ENCODE measurements at places on chromosomes 7 and 10.

DNA sequence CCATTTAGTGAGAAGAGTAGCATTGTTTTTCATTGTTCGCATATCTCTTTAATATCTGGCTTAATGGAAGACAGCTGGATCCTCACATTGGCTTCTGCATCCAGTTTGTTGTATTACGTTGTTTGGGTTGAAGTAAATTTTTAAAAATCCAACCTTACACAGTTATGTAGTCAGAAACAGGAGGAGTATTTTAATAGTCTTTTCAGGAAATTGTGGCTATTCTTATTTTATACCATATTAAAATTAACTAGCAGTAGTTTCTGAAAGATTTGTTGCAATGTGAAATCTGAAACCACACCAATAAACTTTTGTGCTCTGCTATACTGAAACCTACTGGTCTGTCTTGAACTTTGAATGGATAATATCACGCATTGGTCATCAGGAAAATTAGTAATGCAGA is 27.9 kb downstream of the MYPN start:
- DNase-seq, result no peak

- DNase-seq, result no peak
Observed at GRCh38 chr10:86109421-86109820, 257.2 kb downstream of the GRID1 start.

DNA sequence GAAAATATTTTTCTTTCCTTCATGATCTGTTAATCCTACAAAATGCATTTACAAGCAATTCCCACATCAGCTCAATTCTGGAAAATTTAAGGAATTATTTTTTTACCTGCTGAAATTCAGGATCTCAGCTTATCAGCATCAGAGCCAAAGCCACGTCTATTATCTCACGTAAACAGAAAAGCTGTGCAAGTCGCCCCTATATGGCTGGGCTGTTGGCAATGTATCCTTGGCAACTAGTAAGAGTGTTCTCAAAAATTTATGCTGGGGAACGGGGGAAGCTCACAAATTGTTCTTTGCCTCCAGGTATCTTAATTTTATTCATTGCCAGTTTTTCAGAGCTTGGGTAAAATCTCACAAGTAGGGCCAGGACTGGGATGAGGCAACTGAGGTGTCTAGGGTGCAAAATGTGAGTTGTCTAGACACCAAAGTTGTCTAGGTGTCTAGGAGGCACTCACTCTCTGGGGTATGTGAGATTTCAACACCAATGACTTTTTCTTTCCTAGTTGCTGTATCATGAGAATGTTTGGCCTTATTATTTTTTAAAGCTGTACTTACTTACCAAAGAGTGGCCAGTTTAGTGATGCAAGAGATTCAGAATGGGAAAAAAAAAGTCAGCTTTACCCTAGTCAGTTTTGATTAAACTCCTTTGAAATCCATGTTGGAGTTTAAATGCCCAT is 5.1 kb downstream of the GSTO2 start:
- DNase-seq, result no peak

- no peak for DNase-seq
Observed at GRCh38 chr10:32204606-32205005, 142.4 kb downstream of the EPC1 start.

DNA sequence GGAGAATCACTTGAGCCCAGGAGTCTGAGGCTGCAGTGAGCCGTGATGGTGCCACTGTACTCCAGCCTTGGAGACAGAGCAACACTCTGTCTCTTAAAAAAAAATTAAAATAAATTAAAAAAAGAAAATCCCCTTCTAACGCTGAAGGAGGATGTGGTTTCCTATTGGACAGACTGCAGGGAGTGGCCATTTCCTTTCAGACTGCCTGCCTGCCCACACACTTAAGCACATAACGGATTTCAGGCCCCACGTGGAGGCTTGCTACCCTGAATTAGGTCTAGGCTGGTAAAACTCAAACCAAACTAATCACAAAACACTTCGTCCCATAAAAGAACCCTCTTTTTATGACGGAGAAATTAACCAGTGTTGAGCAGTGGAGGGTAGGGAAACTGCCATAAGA is 34.0 kb downstream of the GATA3 start:
- no peak for DNase-seq

- DNase-seq, result no peak
Observed at GRCh38 chr7:64839910-64840309, 45.7 kb downstream of the ZNF138 start.

GRCh38 chr7:137546671-137547070 is 203.1 kb upstream of the PTN start:
- no peak for DNase-seq

GRCh38 chr10:67476201-67476600 is 219.8 kb downstream of the CTNNA3 start:
- DNase-seq, result no peak

DNA sequence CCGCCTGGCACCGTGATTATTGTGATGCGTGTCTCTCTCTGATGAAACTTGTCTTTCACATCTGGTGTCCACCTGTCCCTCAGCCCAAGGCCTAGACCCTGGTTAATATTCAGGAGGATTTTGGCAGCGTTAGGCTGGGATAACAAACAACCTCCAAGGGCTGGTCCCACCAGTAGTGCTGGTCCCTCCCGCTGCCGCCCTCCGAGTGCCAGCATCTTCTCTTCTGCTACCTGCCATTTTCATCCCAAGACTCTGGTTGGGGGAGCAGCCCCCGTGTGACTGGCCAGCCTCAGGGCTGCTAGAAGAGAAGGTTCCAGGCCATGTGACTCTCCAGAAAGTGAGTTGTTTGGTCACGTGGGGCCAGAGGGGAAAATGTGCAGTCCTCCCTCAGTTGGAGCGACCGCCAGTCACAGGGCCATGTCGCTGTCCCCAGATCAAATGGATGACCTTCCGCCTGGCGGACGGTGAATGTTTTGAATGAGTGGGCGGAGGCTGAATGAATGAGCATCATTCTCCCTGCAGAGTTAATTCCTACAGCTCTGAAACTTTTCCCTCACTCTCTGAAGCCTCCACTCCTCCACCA is 479.9 kb upstream of the FOXK1 start:
- no peak for DNase-seq

DNA sequence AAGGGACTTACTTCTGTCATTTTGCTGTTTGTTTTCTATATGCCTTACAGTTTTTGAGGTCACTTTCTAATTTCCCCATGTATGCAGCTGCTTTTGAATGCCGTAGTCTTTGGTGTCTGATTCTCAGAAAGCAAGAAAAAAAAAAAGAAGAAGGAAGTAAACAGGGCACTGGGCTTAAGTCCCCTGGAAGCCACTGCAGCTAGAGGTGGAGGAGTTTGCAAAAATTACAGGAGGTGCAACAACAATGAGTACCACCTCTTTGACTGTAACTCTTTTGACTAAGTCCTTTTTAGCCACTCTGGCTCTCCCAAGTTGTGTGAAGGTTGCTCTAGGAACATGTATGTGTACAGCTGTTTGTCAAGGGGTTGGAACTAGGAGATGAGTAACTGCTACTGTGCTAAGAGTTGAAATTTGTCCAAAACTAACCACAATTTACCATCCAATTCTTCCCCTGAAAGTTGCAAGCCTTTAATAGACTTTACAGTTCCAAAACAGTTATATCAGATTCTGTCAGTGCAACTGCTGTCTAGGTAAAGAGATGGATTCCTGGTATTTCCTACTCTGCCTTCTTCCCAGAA is 588.0 kb upstream of the LRRN3 start:
- no peak for DNase-seq

DNA sequence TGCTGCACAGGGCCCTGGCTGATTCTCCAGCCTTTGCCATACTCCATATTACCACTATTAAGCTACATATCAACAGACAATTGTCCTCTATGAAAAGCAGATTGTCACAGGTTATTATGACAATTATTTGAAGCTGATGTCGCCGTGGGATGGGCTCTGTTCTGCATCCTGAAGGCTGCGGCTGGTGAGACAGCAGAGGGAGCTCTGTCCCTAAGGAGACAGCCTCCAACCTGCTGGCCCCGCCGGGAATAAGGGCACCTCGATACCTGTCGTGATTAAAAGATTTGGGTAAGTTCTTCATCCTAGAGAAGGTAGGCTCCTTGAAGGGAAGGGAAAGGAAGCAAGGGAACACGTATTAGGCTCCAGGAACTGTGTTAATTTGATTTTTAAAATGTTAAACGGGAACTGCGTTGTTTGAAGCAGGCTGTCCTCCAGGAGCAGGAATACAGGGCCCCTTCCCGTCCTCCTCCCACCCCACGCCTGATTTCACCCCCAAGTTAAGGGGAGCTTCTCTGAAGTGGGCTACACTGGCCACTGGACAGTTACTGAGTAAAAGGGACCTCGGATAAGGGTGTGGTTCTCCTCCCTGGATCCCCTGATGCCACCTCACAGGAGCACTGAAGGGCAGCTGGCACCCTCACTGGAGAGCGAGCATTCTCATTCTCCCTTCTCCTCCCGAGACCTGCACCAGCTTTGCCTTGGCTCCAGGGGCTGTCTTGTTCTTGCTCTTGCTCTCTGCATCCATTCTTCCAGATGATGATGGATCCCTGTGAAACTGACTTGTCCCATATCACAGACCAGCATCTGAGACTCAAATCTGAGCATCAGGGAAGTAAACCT is 11.8 kb upstream of the TIAL1 start:
- no peak for DNase-seq

DNA sequence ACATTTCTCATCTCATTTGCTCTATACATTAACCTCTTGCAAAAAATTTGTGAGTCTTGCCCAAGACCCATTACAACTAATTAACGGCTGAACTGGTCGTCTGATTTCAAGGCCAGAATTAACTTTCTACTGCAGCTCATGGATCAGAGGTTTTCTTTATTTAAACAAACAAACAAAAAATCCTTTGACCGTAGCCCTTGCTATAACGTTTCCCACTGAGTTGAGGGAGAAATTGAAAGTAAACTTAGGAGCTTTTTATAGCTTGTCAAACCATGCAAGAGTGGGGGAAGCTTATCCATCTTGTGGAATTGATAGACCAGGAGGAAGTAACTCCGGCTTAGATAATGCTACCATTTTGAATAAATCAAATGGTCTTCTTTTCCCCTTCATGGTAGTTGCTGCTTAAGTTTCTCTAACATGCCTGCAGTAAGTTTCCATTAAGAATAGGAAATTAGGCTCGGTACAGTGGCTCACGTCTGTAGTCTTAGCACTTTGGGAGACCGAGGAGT is 3.3 kb downstream of the SRGN start:
- no peak for DNase-seq

GRCh38 chr7:95999481-95999880 is 227.1 kb downstream of the DYNC1I1 start:
- no peak for DNase-seq

DNA sequence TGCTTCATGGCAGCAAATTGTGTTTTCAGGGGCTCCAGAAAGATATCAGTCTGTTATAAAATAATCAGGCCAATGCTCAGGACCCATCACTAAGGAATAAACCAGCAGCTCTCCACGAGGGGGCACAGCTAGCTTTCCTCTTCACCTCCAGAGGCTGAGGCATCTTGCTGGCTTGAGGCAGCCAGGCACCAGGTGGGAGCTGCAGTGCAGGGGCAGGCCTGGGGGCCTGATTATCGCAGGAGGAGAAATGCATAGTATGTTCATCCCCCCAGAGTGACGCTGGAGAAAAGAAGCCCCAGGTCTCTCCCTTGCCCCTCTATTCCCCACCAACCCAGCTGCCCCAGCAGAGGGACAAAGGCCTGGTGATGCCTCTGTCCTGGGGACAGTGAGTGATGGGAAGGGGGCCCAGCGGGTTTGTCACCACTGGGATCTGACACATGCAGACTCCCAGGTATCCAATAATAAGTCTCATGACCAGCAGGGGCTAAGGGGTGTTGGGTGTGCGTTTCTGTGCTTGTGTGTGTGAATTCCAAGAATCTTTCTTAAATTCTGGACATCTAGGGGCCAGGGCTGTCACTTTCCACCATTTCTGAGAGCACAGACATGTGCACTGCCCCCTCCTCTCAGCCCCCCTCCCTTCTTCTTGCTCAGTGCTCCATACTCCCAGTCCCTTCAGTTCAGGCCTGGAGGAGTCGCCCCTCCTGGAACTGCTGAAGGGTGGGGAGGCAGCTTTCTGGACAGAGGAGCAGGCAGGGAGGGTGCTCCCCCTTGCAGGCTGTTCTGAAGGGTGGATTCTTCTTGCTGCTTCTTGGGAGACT is 128.1 kb upstream of the FAM20C start:
- DNase-seq, result no peak

- DNase-seq, result no peak
Observed at GRCh38 chr10:54614072-54614471, 187.0 kb downstream of the PCDH15 start.

DNA sequence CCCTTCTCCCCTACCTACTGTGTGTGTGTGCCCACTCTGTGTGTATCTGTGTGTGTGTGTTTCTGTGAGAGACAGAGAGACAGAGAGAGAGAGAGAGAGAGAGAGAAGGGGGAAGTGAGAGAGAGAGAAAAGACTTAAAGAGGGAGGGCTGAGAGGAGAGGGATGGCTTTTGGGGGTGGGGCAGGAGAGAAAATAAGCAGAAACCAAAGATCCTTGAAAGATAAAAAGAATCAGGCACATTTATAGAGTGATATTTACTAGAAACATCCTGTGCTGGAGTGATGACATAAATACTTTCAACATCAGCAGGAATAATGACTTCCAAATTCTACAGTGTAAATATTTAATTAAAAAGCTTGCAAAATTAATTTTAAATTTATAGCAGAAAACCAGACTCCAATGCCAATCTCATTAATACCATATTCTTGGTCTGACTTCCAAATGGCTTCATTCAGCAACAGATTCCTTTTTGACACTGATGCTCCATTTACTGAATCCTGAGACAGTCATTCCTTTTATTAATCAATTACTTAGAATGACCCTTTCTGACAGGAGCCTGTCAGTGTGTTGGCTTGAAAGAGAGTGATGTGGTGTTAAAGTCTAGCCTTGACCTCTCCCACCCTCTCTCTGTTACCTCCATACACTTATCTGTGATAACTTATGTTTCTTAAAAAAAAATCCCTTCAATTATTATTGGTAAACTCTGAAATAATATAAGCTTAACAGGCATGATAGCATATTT is 41.7 kb upstream of the WNT2 start:
- no peak for DNase-seq

DNA sequence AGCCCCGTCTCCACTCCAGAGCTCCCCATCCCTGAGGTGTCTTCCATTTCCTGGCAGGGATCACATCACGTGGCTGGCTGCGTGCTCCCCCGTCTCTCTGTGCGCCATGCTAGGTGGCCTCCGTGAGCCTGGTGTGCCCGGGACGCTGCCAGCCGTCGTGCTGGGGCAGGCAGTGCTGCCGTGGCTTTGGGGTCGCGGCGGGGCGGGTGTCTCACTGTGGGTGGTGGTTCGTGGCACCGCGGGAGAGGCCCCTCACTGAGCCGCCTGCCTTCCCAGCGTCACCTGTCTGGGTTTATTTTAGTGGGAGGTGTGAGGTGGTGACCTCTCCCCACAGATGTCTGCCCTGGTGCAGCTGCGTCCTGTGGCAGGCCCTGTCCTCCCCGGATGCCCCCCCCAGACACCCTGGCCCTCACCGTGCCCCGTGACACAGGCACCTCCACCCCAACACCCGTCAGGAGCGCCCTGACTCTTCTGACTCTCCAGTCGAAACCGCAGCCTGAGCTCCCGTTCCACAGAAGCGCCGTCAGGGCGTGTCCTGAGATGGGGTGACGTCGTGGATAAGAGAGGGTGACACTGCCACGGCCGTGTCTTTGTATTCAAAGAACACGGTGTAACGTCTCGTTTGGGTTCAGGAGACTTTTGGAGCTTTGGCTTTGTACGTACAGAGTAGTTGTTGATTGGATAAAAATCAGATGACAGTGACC is 18.0 kb downstream of the GET4 start:
- DNase-seq, result no peak
